ENCODE measurements at places on chromosomes 4 and X.

DNA sequence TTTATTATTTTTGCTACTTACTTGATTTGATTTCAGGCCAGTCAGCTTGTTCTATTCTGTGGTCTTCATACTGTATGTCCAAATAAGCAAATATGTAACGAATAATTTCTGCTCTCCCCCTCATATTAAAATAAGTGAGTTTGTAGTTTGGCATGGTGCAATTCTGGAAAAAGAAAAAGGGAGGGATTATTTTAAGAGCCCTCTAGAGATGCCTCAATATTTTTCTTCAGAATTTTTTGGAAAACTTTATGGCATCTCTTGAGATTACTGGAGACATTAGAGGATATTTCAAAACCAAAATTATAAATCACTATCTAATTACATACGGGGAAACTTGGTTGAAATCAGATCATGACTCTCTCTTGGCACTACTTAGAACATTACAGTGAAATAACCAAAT, 8.2 kb downstream of the HPGDS start:
- peak; percentile 50 for DNase-seq

DNA sequence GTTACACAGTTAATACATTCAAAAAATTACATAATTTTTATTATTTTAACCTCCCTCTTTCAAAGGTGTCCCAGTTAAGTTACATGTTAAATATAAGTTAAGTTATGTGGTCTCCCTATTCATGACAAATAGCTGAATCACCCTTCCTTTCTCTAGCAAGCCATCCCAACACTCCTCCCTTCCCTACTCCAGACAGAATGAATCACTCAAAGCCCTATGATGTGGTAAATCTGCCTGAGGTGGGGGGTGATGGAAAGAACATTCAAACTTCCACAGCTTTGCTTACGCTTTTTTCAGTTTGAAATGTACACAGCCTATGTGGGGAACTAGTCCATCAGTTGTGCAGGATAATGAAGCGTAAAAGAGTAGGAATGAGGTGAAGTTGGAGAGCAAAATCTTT, 90.2 kb downstream of the CXCL13 start:
- peak; percentile 98 for DNase-seq

GRCh38 chr4:94332983-94333590, 9.5 kb downstream of the HPGDS start:
- DNase-seq: peak; percentile 8

DNA sequence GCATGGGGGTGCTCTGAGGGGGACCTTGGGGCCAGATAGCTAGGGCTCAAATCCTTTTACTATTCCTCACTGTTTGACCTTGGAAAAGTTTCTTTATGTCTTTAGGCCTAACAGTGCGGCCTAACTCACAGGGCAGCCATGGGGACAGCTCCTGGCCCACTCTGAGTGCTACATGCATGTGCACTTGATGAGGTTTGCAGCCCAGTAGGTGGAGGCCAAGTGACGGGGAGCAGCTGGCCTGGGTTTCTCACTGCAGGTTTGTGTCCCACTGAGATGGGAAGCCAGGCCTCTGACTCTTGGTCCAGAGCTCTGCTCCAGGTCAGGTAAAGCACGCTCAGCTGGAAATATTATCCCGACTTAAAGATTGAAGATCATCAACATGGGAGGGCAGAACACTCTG, 102.8 kb downstream of the SLC2A9 start:
- DNase-seq: no peak

DNA sequence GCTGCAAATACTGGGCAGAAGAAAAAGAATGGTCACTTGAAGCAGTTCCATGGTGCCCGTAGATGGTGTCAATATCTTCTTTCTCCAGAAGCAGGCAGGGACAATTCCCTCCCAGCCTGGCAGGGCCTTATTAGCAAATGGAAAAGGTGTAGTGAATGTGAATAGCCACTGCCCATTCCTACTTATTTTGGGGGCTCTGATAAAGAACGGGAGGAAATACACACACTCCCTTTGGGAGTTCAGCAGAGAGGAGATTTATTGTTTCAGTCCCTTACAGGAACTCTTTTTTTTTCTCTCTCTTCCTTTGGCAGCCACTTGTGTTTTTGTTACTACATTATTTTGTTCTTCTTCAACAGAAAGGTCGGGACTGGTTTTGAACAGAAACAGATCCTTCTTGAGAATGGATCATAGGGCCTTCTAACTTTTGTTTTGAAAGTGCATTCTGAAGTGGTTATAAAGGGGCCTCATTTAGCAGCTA, at the start of gene EMCN:
Gene EMCN, minus strand, starts transcription at position 159 of the 478 bp plus-strand sequence. Its CDS starts 108 bp downstream, at position 51.
- DNase-seq: peak; percentile 15

DNA sequence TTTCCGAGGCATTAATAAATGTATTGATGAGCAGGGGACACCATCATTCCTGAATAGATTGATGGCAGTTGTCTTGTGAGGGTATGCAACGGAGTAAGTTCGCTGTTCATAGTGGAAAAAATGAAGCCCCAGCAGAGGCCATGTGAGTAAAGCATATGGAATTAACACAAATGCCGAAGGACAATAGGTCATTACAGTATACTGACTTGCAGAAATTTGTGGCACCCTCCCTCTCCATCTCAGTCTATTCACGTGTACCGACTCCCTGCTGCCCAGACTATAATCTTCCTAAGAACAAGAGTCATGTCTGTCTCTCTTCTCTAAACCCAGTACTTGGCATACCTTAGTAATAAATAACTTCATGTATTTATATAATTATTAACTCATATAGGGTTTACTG, 47.1 kb upstream of the PCDH10 start:
- DNase-seq: no peak

- DNase-seq: no peak
Observed at GRCh38 chr4:132479543-132479942, 669.6 kb upstream of the PCDH10 start.

- DNase-seq: peak; percentile 49
Observed at GRCh38 chrX:104113222-104113965, 1.1 kb downstream of the ZCCHC18 start.

All from fibroblast of upper back skin (primary cell).